ENCODE measurements at places on chromosomes 1 and 21. TPM values are rescaled to one million over a fixed set of nuclear protein-coding genes. Genes with fewer than 3 reads are reported as not detected.

The ZNF683 gene
- total RNA-seq = 0.14 TPM

The SERPINC1 gene
- total RNA-seq = 0.46 TPM

The CNR2 gene
- not detected for total RNA-seq

The GBP6 gene
- total RNA-seq = 0.14 TPM

The TBX19 gene
- total RNA-seq = 0.43 TPM

GRCh38 chr1:36166938-36167905 lies 11.3 kb downstream of the MAP7D1 start:
- DNase-seq = no peak

DNA sequence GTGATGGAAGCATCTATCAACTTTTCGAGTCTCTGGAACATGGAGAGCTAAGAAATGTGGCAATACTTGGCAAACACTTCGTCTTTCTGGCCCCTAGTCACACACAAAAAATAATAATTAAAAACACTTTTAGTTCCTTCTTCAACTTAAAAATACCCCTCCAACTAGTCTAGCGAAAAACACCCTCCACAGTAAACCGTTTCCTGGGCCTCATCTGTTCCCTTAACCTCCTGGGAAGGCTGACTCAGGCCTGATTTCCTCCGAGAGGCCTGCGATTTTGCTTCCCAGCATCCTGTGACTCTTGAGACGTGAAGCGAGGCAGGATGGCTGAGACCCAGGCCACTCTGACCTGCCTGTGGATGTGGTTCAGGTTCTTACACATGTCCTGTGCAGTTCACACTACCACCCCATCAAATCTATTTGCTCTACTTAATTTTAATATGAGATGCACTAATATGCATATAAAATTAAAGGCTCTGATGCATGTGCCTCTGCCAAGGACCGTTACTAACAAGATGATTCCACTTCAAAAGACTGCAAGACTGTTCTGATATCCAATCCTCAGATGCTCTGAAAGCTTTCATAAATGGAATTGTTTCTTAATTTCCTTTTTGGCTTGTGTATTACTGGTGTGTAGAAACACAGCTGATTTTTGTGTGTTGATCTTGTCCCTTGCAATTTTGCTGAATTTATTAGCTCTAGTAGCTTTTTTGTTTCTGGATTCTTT lies 3.5 kb downstream of the NAV1 start:
- no peak for DNase-seq

GRCh38 chr1:225880222-225880588 lies 2.0 kb downstream of the TMEM63A start:
- DNase-seq = no peak

DNA sequence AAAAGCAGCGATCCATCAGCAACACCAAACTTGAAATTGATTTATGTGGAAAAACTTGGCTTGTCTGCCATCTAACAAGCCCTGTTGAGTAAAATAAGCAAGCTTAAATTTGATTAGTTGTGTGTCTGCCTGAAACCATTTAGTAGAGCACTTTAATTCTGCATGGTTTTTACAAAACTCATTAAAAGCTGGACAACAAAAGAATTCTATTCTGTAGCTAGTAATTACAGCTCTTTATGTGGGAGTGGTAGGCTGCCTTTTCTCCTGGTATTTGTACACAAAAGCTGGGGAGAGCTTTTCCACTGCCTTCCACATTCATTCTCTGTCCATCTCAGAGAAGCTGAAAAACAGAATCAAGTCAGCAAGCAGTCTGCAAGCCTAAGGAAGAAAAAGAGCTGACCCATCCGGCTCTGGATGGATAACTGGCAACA lies 1.7 kb downstream of the ETS2 start:
- no peak for DNase-seq

GRCh38 chr21:23968008-23968407 lies 1639.3 kb downstream of the MRPL39 start:
- no peak for DNase-seq

GRCh38 chr1:202254454-202255252 lies 61.1 kb downstream of the LGR6 start:
- DNase-seq = no peak

DNA sequence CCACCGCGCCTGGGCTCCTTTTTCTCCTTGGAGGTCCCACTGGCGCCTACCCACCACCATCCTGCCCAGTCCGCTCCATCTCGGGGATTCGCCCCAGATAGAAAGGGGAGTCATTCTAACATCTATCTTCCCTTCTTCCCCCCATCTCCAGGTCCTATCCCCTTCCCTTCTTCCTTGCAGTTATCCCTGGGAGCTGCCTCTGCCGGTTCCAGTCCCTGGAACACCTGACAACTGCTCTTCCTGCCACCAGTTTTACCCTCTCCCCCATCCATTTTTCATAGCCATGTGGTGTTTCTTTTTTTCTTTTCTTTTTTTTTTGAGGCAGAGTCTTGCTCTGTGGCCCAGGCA lies 12.0 kb upstream of the COL16A1 start:
- no peak for DNase-seq

DNA sequence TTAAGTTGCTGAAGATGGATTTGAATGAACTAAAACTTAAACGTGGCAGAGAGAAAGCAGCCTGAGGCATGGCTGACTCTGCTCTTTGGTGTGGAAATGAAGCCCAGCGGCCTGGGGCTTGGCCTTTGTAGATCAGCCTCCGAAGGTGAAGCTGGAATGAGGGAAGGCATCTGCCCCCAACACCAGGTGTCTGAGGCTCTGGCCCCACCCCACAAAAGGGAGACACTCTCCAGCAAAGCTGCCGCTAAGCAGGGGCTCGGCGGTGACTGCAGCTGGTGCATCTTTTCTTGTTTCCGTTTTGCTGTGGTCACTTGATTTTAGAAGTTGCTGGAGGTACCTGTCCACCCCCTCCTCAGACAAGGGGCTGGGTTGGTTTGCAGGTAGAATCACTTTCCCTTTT lies 38.2 kb upstream of the NID1 start:
- no peak for DNase-seq

- no peak for DNase-seq
These were observed 24.6 kb upstream of the ENAH start for GRCh38 chr1:225677350-225678124.

DNA sequence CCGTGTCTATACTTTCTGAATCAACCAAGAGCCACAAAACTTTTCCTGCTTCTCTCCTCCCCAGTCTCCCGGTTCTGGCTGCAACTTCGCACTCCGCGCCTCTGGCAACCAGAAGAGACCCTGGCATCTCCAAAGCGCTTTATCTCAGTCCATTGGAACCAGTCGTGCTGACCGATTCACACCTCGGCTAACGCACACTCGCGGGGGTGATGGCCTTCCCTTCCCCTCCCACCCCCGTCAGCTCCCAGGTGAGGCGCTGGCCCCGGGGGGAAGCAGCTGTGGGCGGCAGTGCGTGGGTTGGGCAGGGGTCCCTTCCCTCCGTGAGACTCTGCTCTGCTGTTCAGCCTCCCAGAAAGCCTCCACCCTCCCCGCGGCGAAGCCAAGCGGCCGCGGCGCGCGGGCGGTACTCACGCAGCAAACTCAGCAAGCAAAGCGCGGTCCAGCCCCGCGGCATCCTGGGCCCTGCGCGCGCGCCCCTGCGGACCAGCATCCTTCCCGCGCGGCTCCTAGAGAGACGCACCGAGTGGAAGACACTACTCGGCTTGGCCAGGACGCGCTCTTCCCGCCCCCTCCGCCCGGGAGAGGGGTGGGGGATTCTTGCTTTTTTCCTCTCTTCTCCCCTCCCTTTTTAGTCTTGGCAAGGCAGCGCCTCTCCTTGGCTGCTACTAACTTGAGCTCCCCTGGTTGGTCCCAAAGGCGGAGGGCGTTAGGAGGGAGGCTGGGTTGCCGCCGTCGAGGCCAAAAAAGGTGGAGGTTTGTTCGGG lies at the start of gene CD34:
CD34 (minus strand) TSS at position 535 of the 764 bp plus-strand sequence; CDS start at position 490, 45 bp downstream.
- DNase-seq = peak; percentile 83

GRCh38 chr1:232813760-232814159 lies 8.5 kb downstream of the MAP10 start:
- no peak for DNase-seq

DNA sequence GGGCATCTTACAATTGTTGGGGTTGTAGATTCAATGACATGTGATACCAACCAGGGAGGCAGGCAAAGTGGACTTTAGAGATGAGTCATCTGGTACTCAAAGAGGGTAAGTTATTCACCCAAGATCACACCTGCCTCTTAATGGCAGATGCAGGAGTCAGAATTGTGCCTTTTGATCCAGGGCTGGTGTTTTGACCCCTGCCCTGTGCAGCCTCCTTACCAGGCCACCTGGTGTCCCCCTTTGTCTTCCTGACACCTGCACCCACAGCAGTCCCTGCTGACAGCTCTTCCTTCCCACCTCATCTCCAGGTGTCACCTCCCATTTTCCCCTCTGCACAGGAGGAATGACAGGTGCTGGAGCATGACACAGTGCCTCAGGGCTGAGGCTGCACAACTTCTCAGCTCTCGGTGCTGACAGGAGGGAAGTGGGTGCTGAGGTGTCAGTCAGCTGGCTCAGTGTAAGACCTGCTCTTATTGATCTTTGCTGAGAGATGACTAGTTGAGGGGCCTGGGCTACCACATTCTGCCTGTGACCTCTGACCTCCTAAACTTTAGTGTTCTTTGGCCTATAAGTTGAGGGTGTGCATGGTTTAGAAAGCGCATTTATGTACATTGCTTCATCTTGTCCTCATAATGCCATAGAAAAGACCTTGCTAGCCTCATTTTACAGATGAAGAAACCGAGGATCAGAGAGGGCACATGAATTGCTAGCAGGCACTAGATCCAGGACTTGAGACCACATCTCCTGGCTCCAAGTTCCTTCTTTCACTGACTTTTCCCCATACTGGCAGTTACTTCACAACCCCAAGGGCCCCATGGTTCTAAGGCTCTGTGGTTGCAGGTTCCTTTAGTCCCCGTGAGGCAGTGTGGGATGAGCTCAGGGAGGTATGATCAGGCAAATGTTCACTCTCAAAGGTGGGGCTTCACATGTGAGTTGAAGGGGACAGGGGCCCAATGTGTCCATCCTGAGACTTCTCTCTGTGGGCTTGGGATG lies 31.3 kb downstream of the CACNA1E start:
- no peak for DNase-seq

DNA sequence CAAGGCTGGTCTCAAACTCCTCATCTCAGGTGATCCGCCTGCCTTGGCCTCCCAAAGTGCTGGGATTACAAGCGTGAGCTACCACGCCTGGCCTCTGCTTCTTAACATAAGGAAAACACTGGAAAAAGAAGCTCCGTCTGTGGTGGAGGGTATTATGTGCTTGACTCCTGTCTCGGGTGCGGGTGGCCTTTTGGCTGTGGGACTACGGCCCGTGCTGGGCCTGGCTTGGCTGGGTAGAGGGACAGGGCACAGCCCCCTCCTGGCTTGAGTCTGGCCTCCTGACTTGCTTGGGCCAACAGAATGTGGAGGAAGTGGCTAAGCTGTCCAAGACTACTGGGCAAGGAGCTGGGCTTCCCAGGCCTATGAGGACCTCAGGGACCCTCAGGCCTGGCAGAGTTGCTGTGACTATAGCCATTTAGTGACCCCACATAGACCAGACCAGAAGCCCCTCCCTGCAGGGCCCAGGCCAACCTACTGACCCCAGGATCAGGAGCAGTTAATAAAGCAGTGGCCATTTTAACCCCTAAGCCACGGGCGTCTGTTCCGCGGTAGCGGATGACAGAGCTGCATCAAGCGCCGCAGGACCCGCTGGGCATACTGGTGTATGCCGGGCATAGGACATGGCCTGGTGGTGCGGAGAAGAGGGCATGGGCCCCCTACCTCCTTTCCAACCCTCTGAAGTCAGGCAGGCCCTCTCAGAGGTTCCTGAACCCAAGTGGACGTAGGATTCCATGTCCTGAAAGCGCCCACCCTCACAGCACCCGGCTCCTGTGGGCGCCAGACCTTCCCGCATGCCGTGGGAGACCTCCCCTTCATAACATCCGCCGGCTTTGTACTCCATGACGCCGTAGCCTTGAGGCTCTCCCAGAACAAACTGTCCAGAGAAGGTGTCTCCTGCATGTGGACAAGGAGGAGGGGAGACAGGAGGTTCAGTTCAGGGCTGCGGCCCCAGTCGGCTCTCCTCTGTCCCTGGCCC lies 4.4 kb downstream of the MORN1 start:
- peak; percentile 60 for DNase-seq

GRCh38 chr1:118262865-118263264 lies 77.8 kb upstream of the SPAG17 start:
- DNase-seq = no peak

DNA sequence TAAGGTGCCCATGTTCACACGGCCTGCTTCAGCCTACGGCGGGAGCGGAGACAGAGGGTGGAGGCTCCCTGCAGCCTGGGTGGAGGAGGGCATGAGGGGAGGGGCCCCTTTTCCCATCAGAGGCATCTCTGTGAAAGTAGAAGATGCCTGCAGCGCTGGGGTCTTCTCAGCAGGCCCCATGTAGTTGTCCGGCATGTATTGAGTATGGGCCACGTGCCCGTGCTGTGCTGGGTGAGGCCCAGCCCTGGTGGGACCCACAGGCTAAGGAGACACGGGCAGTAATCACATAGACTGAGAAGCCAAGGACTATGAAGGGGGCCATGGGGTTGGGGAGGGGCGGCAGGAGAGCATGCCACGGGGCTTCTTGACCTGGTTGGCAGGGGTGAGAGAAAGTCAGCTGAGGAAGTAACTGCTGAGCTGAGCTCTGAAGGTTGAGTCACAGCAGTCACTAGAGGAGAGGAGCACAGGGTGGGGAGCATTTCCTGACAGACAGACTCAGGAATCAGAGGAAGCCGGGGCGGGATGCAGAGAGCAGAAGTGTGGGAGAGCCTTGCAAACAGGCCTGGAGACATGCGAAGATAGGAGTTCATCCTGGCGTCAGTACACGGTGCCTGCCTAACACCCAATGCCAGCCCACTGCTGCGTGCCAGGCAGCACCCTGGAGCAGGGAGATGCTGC lies 21.6 kb downstream of the PSEN2 start:
- DNase-seq = no peak

GRCh38 chr1:155873860-155874259 lies 14.5 kb downstream of the SYT11 start:
- no peak for DNase-seq

DNA sequence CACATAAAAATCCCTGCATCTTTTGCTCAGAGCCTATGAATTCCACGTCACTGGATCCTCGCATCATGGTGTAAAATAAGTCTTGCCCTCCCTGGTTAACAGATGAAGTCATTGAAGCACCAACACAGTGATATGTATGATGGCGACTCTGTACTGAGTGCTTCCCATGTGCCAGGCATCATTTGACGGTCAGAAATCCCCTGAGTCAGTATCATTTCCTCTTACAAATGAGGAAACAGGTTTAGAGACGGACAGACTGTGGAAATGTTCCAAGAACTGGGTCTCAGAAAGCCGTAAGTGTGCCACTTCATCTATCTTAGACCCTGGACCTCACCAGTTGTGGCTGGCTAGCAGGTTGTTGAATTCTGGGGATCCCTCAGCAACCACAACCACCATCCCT lies 5.1 kb upstream of the OLFML2B start:
- DNase-seq = no peak

- no peak for DNase-seq
These were observed 99.1 kb downstream of the CLEC20A start for GRCh38 chr1:178397678-178398077.
